Activated T-helper 1 cell treated with Interleukin-2 at 50 U/mL for 16 hours (primary cell): ENCODE measurements at places on chromosomes 3 and 15.

DNA sequence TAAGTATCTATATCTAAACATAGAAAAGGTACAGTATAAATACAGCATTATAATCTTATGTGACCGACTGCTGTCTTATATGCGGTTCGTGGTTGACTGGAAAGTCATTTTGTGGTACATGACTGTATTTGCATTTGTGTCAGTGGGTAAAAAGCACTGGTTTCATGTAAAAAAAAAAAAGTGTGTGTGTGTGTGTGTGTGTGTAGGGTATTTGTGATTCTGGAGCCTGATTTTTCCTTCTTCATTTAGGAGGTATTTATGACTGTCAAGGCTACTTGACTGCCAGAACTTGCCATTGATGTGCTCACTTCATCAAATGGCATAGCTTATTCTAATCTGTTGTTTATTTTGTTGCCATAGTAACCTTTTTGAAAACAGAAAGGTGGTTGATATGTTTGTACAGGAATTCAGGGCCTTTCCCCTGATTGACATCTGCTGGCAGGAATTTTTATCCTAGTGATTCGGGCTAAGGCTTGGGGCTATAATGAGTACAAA is 63.2 kb downstream of the AKAP13 start:
- no peak for DNase-seq

- DNase-seq, result no peak
Observed at GRCh38 chr3:13142552-13143380, 69.5 kb upstream of the IQSEC1 start.

DNA sequence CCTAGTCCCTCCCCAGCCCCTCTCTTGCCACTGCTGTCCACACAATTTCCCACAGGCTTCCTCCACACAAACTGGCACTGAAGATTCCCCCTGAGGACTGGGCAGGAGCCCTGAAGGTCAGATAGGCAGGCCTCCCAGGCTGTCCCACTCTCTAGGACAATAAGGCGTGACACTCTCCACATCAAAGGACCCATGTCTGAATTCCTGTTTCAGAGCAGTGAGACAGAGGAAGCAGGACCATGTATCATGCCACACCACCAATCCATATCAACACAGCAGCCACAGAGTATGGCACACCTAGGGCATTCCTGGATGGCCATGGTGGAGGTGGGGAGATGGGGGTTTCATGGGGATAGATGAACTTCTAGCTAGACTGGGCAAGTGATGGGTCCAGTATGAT is 13.8 kb upstream of the CCR1 start:
- DNase-seq, result no peak

- no peak for DNase-seq
Observed at GRCh38 chr3:66487465-66487864, 13.4 kb downstream of the LRIG1 start.

GRCh38 chr3:100833483-100833882 is 124.2 kb downstream of the TFG start:
- no peak for DNase-seq

DNA sequence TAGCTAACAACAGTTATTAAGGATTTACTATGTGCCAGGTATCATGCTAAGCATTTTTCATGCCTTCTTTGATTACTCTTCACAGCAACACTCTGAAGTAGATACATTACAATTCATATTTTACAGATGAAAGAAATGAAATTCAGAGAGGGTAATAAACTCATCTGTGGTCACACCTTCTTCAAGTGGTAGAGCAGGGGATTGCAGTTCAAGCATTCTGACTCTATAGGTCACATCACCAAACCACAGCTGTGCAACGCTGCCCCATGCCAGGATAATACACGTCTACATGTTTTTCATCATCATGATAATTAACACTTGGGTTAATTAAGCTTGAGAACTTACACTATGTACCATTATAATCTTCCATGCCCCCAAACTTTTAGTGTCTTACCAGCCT is 98.5 kb downstream of the LRRC3B start:
- no peak for DNase-seq

- DNase-seq, result no peak
Observed at GRCh38 chr3:53195066-53195450, 34.0 kb downstream of the PRKCD start.

DNA sequence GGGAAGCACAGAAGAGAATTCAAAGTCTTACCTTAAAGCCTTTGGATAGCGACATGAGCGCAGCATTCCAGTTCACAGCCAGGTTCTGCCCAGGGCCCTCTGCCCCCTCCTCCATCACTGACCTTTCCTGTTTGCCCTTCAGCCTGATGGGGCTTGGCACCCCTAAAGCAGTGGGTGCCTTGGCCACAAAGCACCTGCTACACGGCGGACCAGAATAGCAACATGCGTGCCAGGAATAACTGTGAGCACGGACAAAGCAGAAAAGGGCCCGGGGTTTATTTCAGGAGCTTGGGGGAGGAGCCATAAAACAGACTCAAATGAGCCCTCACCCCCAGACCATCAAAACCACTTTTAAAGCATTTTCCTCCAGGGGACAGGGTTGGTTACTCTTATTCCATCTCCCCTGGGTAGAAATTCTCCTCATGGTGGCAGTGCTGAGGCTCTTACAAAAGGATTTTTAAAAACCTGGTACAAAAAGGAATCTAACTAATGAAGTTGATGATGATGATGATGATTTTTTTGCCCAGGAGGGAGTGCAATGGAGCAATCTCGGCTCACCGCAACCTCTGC is 135.4 kb downstream of the KLF13 start:
- DNase-seq, result no peak

DNA sequence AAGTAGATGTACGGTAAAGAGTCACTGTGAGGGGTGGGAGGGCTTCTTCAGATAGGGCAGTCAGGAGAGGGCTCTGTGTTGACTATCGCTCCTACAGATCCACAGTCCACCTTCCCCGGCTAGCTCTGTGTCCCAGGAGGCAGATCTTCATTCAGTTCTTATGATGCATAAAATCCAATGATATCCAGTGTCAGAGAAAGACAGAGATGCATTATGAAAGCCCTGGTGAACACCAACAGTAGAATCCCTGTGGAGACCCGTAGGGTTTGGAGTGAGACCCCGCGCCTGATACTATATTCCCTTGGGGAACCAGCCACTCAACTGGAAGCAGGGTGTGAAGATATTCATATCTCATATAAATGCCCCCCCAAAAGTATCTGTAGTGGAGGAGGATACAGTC is 119.8 kb upstream of the SLCO3A1 start:
- DNase-seq, result no peak

- DNase-seq, result no peak
Observed at GRCh38 chr3:29183346-29184087, 97.4 kb upstream of the RBMS3 start.

DNA sequence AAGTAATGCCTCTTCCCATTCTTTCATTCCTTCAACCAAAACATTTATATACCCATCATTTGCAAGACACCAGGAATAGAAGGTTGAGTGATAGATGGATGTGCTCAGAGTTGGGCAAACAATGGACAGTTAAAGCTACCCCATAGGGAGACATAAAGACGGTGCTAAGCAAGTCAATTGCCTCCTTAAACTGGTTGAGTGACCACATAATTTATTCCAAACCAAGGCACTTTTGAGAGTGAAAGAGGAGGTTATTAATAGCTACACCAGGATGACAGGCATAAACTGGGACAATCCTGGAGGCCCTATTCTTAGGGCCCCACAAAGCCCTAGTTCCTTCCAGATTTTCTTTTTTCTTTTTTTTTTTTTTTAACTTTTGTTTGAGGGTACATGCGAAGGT is 21.4 kb upstream of the DYNC1LI1 start:
- no peak for DNase-seq

DNA sequence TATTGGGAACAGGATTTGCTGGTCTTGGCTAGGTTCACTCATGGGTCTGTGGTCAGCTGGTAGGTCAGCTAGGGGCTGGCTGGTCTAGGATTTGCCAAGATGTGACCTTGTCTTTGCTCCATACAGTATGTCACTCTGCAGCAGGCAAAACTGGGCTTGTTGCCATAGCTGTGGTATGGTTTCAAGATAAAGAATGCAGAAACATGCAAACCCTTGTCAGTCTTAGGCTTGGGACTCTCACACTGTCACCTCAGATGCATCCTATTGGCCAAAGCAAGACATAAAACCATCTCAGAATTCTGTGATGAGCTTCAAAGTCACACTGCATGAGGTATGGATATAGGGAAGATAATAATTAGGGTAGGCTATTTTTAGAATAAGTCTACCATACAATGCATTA is 66.6 kb upstream of the TBC1D5 start:
- DNase-seq, result no peak

DNA sequence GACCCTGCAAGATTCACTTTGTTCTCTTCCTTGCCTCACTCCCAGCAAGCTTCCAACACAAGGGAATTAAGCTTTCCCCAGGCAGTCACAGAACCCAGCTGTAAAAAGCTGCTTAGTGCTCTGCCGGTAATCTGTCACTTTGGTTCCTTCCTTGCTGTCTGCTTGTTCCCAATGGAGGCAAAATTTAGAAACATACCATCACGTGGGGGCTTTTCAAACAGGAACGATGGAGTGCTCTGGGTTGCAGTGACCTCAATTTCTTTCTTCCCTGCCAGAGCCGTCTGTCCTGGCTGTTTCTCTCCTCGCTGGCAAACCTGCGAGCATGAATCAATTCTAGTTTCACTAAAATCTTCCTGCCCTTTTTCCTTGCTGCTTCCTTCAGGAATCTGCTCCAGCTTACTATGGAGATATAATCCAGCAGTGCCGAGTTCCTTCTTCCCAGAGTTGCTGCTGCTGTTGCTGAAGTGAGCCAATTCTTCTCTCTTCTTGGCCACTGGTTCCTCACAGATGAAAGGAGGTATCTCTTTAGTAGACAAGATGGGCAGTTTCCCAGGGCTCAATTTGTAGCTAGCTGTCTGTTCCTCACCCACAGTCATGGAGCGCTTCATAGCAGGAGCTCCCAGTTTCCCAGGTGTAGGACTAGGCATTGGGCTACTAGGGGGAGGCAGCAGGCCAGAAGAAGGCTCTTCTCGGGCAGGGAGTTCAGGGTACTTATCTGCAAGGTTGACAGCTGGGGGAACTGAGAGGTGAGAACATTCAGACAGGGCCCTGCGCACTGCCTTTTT is 88.1 kb downstream of the DHX30 start:
- DNase-seq, result no peak

DNA sequence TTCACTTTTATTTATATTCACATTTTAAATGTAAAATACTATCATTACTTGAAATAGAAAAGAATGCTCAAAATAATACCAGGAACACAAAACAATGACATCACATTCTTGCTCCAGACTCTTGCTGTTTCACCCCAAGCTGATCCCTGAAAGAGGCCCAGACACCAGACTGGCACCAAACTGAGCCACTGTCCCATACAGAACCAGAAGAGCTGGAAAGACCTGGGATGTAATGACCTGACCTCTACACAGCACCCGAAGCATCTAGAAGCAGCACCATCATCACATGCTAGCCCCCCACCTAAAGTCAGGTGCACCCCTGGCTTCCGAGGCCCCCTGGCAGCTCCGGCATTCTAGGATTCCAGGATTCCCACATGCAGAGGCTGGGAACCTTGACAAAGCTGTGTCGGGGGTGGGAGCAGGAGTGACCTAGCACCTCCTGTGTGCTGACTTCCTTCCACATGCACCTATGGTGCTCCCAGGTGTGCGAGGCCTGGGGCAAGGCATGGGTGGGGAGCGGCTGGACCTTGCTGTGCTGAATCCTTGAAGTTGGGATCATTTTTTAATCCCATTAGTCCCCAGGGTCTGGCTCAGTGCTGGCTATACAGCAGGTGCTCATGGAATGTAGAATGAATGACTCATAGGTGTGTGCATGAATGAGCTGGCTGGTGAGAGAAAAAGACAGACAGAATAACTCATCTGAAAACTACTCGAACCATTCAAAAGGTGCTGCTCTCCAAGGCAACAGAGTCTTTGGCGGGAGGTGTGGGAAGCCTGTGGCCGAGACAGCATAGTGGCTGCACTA is 144.7 kb upstream of the IQSEC1 start:
- DNase-seq, result no peak

DNA sequence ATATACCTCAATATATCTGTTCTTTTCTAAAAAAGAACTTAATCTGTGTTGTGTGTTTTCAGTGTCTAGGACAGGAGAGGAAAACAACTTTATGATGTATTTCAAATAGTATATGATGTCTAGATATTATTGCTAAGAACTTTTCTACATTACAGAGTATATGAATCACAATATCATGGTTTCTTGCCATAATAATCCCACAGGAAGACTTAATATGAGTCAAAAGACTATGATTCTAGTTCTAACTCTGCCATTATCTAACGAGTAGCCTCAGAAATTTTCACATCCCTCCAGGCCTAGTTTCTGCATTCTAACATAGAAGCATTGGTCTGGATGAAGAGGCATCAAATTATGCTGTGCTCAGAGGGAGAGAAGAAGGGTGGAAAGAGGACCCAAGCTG is 107.7 kb upstream of the SPRED1 start:
- DNase-seq, result no peak

- no peak for DNase-seq
Observed at GRCh38 chr3:11914041-11914440, 67.4 kb upstream of the TAMM41 start.

DNA sequence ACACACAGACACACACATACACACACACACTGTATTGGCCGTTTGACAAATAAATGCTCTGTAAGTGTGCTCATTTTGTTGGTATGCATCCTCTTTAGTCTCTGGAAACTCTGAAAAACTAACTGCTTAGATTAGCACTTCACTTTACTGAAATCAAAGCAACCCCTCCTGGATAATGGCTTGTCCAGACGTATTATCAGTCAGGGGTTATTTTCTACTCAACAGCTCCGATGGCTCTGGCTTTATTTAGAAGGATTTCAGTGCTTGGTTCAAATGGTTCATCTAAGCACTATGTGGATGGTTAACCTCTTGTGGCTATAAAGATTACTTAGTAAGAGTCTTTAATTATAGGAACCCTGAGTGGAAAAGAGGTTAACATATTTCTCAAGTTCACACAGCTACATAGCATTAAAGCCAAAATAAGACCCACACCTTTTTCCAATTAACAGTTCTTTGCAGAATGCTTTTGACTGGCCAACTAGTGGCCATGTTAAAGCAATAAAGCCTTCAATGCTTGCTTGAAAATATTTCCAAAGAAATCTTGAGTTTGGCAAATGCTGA is 516.1 kb upstream of the NAALADL2 start:
- no peak for DNase-seq

DNA sequence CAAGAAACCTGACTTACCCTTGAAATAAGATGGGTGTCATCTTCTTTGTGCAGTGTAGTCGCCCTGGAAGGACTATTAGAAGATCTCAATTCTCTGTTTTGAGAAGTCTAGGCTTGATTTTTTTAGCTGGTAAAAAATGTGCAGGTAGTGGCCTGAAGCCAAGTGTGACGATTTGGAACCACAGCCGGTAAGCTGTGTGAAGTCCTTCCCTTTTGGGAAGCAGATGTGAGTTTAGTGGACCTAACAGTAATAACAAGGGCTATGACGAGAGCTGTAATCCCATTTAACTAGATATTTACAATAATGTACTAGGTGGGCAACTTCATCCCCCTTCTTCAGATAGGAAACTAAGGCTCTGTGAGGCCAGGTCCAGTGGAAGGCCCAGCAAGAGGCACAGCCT is 81.7 kb upstream of the MYZAP start:
- DNase-seq, result no peak

DNA sequence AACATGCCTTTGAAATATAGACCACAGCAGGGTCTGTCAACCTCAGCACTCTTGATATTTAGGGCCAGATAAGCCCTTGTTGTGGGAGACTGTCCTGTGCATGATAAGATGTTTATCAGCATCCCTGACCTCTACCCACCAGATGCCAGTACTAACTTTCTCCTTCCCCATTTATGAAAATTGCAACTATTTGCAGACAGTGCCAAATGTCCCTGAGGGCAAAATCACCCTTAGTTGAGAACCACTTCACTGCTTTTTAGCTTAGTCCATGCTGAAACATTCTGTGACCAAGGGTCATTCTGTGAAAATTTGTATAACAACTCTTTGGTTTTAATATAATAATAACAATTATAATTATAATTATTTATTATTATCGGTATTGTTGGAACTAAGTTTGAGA is 1032.4 kb downstream of the MCTP2 start:
- no peak for DNase-seq
